A172 (cell line): ENCODE measurements at places on chromosomes 1 and 21. TPM values are rescaled to one million over a fixed set of nuclear protein-coding genes. Genes with fewer than 3 reads are reported as not detected.

GRCh38 chr1:107829036-107829770 lies 135.8 kb downstream of the VAV3 start:
- peak; percentile 16 for DNase-seq

- DNase-seq, result no peak
These were observed 299.5 kb downstream of the ST6GALNAC3 start for GRCh38 chr1:76374086-76374485.

DNA sequence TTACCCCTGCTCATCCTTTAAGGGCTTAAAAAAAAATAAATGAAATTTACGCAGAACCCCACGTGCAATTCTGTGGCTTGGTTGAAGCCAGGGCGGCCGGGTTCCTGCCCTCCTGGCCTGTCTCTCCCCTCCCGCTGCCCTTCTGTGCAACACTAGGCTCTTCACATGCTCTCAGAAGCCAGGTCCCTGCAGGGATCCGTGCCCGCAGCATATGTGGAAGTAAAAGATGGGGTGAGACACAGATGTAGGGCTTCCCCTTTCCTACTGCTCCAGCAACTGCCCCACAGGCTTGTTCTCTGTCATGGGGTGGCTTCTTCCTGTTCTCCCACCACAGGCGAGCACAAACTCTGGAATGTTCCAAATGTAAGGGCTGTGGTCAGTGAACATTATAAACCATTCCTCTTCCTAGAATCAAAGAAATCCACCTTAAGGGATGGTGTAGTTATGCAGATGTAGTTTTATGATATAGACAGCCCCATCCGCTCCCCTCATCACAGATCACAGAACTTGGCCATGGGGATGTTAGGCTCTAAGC lies 535.4 kb downstream of the KIF26B start:
- no peak for DNase-seq

GRCh38 chr1:24562625-24563024 lies 6.7 kb downstream of the NCMAP start:
- DNase-seq, result peak; percentile 2

- DNase-seq, result no peak
These were observed 1.9 kb upstream of the GPR52 start for GRCh38 chr1:174445817-174446216.

DNA sequence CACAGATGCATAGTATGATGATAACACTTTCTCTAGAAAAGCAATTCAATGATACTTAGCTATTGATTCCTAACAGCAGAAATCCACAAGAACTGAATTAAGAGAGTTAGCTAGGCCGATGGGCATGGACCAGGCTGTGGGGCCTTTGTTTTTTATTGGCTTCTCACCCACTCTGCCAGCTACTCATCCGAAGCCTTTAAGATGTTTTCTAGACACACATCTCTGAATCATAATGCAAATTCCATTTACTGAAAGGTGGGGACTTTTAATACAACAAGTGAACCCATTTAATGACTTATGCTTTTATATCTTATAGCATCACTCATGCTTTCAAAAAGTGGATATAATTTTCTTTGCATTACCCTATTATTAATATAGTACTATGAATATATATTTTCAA lies 170.2 kb downstream of the RUNX1 start:
- DNase-seq, result no peak

DNA sequence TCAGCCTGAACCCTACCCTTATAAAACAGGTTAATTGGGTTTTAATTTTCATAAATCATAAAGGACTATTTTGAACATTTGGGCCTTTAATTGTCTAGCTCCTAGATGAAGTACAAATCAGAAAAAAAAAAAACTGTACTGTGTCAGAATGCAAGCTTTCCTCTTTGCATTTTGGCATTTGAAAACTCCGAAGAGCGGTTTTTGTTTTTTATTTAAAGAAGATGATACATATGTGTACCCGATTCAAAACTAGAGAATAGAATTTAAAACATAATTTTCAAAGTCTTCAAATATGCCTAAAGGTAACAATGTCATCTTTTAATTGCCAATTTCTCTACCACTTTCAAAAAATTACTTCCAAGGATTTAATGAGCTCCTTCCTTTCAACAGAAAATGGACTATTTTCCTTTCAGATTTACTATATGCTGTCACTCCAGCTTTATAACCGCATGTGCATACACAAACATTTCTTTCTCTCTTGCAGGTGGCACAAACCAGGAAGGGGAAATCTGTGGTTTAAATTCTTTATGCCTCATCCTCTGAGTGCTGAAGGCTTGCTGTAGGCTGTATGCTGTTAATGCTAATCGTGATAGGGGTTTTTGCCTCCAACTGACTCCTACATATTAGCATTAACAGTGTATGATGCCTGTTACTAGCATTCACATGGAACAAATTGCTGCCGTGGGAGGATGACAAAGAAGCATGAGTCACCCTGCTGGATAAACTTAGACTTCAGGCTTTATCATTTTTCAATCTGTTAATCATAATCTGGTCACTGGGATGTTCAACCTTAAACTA lies 33.7 kb downstream of the MRPL39 start:
- peak; percentile 98 for DNase-seq

DNA sequence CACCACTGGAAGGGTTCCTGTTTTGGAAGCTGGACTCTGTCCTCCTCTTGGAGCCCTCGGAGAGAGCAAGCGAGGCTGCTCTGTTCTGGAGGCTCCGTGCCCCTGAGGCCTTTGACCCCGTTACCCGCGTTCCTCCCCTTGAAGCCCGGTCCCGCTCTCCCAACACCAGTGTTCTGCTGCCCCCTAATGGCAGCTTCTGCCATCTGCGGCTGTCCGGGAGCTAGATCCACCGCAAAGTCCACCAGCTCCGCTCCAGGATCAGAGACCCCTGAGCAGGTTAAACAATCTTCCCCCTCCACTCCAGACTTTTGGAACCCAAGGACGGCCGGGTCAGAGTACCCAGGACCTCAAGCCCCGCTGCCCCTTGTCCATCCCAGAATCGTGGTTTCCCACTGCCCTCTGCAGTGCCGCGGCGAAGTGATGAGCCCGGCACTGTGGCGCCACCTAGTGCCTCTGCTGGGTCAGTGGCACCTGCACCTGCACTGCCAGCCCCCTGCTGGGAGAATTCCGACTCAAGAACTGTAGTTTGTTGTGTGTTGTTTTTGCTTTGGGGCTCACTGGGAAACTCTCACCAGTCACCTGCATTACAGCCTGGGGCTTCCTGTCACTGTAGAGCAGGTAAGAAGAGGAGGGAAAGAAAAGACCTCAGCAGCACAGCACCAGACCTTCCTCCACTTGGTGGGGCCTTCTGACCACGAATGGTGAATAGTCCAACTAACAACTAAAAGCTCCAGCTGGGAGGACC lies 63.5 kb upstream of the NFASC start:
- peak; percentile 85 for DNase-seq

DNA sequence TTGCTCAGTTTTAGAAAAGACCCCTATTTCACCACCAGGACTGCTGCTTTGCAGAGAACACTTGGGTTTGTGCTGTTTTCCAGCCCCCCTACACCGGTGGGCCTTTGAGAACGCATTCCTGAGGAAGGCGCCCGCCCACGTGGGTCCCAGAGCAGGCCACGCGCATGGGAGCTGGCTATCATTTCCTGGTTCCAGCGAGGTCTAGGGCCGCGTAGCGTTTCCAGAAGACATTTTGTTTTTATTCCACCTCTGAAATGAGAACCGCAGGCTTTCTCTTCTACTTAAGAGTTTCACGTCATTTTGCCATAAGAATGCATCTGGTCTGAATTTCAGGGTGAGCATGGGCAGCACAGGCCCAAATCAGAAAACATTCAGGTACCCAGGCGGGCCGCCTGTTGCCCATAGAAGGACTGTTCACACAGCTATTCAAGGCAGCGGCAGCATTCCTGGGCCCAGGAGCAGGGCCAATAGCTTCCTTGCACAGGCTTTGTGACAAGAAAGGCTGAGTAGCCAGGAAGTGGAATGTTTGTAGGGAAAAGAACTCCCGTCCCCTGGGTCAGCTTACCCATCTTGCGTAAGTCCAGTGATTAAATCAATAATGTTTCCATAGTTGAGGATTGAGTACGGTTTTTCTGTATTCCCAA lies 1.4 kb upstream of the KLHL21 start:
- DNase-seq, result peak; percentile 8

DNA sequence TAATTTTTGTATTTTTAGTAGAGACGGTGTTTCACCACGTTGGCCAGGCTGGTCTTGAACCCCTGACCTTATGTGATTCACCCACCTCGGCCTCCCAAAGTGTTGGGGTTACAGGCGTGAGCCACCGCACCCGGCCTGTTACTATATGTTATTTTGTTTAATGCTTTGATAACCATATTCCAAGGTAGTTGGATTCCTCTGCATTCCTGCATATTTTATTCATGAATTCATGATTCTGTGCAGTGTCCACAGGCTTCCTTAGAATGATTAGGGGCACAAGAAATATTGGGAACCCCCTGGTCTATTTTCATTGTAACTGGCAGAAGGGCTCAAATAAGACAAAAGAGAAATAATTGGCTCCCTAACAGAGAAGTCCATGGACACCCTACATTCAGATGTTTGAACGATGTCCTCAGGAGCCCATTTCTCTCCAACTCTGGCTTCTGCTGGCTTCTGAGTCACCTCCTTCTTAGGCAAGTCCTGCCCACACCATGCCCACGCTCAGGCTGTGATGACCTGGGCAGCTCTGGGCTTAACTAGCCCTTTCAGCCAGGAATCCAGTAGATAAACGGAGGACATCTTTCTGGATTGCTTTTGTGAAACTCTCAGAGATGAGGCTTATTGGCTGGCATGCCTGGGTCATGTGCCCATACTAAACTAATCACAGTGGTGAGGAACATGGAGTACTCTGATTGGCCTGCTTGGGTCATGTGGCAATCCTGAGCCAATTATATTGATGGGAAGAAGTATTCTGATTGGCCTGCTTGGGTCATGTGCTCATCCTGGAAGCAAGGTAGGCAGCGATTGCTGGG lies 32.6 kb downstream of the TNFRSF8 start:
- DNase-seq, result peak; percentile 34

DNA sequence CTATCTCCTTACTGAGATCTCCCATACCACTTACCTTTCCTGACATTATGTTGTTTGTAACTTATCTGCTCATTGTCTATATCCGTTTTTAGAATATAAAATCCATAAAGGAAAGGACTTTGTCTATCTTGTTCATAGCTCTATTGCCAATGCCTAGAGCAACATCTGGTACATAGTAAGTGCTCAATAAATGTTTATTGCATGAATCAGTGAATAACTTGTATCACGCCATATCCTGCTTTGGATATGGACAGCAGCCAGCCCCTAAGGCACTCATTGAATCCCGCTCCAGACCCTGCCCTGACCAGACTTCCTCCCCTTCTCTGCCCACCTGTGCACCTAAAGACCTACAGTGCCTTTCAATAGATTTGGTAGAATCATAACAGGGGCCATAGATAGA lies 298.1 kb upstream of the PLXNA2 start:
- no peak for DNase-seq

- DNase-seq, result no peak
These were observed 140.6 kb upstream of the GRIK3 start for GRCh38 chr1:37174876-37175275.

GRCh38 chr1:50658459-50659076 lies 235.3 kb upstream of the DMRTA2 start:
- DNase-seq, result no peak

- no peak for DNase-seq
These were observed 26.5 kb upstream of the SLC45A3 start for GRCh38 chr1:205706601-205707502.

DNA sequence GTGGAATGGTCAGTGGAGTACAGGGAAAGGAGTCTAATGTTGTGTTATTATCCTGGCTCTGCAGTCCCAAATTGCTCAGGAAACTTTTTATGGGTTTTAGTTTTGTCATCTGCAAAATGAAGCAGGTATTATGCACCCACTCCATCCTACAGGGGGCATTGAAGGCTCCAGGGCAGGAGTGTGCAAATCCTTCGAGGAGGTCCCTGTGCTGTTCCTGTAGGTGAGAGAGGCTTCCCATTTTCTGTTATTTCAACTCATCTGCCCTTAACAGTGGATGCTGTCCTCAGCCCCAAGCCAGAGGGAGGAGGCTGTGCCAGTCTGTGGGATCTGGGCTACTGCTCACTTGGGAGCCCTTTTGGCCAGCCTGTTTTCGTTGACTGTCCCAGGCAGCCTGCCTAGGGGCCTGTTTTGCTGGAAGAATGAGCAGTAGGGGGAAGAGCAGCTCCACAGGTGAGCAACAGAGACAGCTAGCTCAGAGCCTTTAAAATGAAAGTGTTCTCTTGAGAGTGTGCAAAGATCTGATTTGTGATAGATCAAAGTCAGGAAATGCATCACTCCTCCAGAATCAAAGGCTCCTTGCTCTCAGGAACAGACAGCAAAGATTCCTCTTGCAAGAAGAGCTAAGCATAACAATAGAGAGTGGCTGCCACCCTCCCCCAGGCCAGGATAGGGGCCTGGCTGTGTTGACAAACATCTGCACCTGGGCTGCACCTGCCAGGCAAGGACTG lies 317.6 kb upstream of the PROX1 start:
- DNase-seq, result no peak

- no peak for DNase-seq
These were observed 117.4 kb upstream of the PAXBP1 start for GRCh38 chr21:32888971-32889370.

- no peak for DNase-seq
These were observed 142.1 kb downstream of the RYR2 start for GRCh38 chr1:237183963-237184540.

- no peak for DNase-seq
These were observed 2.0 kb downstream of the RCSD1 start for GRCh38 chr1:167631936-167632614.

GRCh38 chr21:27513825-27514224 lies 546.9 kb upstream of the ADAMTS5 start:
- no peak for DNase-seq

GRCh38 chr1:171343727-171344472 lies 29.9 kb downstream of the FMO4 start:
- no peak for DNase-seq

DNA sequence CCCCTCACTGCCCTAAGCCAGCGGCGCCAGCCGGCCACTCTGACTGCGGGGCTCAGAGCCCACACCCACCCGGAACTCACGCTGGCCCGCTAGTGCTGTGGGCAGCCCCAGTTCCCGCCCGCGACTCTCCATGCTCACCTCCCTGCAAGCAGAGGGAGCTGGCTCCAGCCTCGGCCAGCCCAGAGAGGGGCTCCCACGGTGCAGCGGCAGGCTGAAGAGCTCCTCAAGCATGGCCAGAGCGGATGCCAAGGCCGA lies 41.5 kb downstream of the SLC2A1 start:
- DNase-seq, result no peak

GRCh38 chr1:189158155-189158554 lies 1319.5 kb downstream of the BRINP3 start:
- DNase-seq, result no peak

GRCh38 chr1:54861070-54861761 lies 25.8 kb downstream of the DHCR24 start:
- peak; percentile 28 for DNase-seq

KCNE2 gene
- not detected in 2 replicates for total RNA-seq

ANGPTL3 gene
- total RNA-seq, result not detected in 2 replicates

EDARADD gene
- total RNA-seq, result 0.53 TPM in 1 of 2 replicates, not detected in the other

TMEM51 gene
- 8.5 and 10.4 TPM in 2 replicates for total RNA-seq

ITGB2 gene
- 0.19 and 1.2 TPM in 2 replicates for total RNA-seq

C1orf198 gene
- total RNA-seq, result 42.9 and 43.6 TPM in 2 replicates

C1QA gene
- total RNA-seq, result not detected in 2 replicates

DNTTIP2 gene
- 57.8 and 58.2 TPM in 2 replicates for total RNA-seq

USP1 gene
- 70.8 and 81.9 TPM in 2 replicates for total RNA-seq

RHBG gene
- total RNA-seq, result not detected in 2 replicates

PODN gene
- total RNA-seq, result not detected in 2 replicates
